Activated CD8-positive, alpha-beta memory T cell treated with anti-CD3 and anti-CD28 coated beads for 4 hours (primary cell): ENCODE measurements at places on chromosomes 11 and 22.
A peak's percentile ranks its signal among the peaks of the same experiment; 100 is the strongest.

DNA sequence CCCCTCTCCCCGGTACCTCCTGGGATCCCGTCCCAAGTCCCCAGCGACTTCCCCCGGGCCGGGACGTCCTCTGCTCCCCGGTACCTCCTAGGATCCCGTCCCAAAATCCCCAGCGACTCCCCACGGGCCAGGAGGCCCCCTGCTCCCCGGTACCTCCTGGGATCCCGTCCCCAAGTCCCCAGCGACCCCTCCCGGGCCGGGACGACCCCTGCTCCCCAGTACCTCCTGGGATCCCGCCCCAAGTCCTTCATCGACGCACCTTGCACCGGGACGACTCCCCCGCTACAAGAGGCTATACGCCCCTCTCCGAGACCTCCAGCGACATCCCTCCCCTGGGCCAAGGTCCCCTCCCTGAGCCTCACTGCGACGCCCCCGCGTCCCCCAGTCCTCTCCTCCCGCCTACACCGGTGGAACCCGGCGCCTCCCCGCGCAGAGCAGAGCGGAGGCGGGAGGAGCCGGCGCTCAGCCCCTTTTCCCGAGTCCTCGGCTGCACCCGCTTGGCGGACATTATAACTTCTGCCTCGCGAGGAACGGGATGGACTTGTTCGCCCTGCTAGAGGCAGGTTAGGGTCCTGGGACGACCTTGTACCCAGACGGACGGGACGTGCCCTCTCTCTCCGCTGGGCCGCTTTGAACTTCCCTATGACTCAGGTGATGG, 912 bp downstream of the KREMEN1 start:
- DNase-seq = no peak

DNA sequence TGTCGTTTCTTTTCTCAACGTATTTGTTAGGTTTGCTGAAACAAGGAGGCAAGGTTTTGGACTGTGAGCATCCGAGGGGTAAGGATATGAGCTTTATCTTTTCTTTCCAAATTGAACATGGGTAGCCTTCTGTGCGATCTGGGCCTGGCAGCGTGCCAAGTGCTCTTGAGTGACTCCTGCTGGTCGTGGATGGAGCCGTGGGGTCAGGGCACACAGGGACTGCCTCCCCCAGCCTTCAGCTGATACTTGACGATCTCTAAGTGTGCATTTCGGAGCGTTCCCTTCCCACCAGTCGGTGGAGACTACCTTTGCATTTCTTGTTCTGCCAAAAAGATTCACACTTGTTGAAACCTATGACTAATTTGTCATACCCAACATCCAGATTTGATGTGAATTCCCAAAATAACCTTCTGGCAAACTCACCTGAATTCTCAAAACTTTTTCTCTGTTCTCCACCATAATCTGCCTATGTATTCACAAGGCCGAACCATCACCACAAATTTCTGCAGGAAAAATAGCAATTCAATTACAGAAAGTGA, 40.1 kb upstream of the CLMP start:
- DNase-seq = no peak

- DNase-seq = no peak
Observed at GRCh38 chr11:122068837-122069236, 47.2 kb downstream of the BLID start.

DNA sequence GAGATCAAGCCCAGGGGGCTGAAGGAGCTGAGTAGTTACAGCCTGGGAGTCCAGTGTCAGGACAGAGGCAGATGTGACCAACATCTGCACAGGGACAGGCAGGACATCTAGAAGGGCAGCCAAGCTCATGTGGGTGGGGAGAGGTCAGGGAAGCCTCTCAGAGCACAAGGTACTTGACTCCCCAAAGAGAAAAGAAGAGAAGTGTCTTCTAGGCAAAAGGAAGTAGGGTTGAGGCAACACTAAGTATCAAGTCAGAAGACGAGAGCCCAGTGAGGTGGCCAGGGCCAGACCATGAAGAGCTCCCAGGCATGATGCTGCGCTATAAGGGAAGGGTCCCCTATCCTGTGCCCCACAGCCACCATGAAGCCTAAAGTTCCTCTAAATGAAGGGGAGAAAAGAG, 21.5 kb downstream of the RPL27A start:
- DNase-seq = no peak

- no peak for DNase-seq
Observed at GRCh38 chr11:102986815-102987214, 31.3 kb upstream of the MMP13 start.

GRCh38 chr11:61814247-61814957, 2.4 kb downstream of the FADS1 start:
- DNase-seq = no peak

DNA sequence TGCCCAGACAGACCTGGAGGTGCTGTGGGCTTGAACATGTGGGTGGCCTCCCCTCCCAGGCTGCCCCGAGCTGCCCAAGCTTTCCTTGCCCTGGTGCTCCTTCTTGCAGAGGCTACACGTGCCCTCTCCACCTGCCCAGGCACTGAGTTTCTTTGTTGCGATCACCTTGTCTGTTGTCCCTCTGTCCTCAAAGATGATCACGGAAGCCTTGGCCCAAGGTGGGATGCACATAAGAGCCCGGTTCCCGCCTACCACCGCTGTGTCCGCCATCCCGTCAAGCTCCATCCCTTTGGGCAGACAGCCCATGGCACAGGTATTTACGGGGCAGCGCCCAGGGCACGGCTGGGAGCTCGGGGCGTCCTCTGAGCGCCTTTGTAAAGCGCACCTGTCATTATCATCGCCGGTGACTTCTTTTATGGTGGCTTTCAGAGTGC, 67.5 kb downstream of the MED15 start:
- no peak for DNase-seq

GRCh38 chr11:119671051-119671450, 57.9 kb downstream of the NECTIN1 start:
- DNase-seq = no peak

GRCh38 chr11:64539711-64540427, 51.2 kb upstream of the SLC22A12 start:
- no peak for DNase-seq

- DNase-seq = no peak
Observed at GRCh38 chr22:48751539-48752437, 1075.9 kb downstream of the BRD1 start.

GRCh38 chr11:17593466-17594245, 46.6 kb downstream of the OTOG start:
- DNase-seq = no peak

DNA sequence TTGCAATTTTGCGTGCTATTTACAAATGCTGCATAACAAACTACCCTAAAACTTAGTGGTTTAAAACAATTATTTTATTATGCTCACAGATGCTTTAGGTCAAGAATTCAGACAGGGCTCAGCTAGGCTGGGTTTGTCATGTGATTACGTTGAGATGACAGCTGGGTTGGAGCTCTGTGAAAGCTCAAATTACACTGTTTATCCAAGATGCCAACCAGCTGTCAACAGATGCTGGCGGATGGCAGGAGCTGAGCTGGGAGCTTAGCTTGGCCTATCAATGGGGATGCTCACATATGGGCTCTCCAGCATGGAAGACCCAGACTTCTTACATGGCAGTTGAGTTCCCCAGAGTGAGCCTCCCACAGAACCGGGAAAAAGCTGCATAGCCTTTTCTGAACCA, 62.7 kb downstream of the STK33 start:
- DNase-seq = no peak

GRCh38 chr22:23116506-23117263, 25.1 kb downstream of the RSPH14 start:
- no peak for DNase-seq

DNA sequence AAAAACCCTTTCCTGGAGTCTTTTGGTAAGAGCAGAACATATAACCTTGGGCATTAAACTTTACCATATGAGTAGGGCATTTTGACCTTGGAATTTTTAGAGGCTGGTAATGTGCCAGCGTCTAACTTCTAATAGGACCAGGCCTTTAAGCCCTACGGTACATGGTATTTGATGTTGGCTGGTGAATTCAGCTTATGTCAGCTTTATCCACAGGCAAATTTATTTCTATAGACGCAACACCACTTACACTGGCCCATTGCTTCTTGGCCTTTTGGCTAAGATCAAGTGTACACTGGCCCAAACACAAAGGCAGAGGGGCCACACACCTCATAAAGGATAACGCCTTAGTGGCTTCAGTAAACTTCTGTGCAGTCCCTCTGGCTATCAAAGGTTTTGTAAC, 410.2 kb upstream of the LARGE1 start:
- DNase-seq = no peak

DNA sequence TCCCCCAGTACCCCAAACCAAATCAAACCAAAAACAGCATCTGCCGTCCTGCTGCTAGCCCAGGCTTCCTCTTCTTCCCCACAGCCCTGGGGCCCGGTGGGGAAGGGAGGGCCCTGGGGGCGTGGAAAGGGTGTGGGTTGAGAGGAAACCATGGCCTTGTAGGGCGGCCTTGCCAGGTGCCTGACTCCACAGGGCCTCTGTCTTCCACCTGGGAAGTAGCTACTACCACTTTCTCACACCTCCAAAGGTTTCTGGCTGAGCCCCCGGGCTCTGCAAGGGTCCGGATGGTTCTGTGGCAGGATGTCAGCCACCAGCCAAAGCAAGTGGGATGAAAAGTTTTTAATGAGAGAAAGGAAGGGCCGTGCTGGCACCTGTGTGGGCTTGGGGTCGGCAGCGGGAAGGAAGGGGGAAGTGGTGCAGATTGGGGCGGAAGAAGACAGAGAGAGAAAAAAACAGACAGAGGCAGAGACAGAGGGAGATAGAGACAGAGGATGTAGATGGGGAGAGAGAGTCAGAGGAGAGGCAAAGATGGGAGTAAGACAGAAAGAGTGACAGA, 10.5 kb downstream of the TPST2 start:
- DNase-seq = no peak

GRCh38 chr11:128553662-128554362, 33.5 kb downstream of the ETS1 start:
- no peak for DNase-seq

DNA sequence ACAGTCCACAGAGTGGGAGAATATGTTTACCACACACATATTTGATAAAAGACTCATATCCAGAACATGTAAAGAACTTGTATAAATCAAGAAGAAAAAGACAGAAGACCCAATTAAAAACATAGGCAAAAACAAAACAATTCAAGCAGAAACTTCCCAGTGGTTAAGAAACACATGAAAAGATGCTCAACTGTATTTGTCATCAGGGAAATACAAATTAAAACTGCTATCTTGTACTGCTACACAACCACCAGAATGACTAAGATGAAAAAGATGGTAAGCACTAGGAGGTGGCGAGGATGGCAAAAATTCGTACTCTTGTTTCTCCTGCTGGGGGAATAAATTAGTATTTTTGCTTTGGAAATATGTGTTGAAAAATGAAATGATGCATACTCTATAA, 192.3 kb upstream of the C11orf87 start:
- no peak for DNase-seq

DNA sequence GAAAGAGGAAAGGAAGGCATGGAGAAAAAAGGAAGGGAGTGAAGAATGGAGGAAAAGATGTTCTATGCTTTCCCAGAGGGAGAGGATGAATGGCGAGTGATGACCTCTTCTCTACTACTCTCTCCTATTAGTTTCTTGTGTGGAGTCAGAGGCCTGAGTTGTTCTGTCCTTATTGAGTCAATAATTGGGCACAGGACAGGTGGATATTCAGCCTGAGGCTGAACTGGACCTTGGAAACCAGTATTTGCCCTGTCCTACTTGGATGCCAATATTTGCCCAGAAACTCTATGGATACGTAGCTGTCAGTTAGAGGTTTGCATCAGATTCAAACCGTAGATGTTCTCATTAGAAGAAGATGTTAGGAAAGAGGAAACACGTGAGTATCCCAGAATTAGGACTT, 17.6 kb upstream of the SWAP70 start:
- DNase-seq = no peak

GRCh38 chr11:83449338-83449913, 163.3 kb upstream of the CCDC90B start:
- no peak for DNase-seq

GRCh38 chr11:100578831-100579311, 108.2 kb upstream of the ARHGAP42 start:
- no peak for DNase-seq

DNA sequence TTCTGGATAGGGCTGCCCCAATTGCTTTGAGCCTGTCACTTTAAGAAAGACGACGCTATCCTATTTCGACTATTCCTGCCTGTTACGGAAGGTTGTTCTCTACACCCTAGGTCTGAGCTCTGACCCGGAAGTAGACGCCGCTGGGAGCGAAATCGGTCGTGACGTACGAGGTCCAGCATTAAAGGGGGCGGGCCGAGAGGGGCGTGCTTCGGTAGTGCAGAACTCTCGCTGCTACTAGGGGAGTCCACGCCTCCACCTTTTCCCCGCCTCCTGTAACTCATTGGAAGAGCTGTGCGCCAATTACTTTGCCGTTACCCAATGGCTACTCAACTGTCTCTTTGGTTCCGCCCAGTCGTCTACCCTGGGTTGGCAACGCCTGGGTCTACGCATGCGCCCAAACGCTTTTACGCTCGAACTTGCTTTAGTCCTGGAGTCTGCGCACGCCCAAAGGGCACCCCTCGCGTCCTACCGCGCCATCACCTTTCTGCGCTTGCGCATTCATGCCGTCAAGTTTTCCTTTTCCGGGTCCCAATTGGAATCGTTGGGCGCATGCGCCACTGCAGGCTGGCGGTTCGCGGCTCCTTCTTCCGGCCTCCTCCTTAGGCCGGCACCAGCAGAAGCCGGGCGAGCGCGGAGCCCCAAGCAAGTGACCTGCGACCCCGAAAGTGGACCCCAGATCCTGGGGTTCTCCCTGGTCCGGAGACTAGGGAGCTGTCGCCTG, at the start of gene PCNX3:
PCNX3 (plus strand) TSS at position 548 of the 721 bp plus-strand sequence. CDS start 536 bp downstream, outside the sequence.
- peak; percentile 100 for DNase-seq

- DNase-seq = no peak
Observed at GRCh38 chr11:85680897-85681296, 5.1 kb downstream of the CCDC89 start.

DNA sequence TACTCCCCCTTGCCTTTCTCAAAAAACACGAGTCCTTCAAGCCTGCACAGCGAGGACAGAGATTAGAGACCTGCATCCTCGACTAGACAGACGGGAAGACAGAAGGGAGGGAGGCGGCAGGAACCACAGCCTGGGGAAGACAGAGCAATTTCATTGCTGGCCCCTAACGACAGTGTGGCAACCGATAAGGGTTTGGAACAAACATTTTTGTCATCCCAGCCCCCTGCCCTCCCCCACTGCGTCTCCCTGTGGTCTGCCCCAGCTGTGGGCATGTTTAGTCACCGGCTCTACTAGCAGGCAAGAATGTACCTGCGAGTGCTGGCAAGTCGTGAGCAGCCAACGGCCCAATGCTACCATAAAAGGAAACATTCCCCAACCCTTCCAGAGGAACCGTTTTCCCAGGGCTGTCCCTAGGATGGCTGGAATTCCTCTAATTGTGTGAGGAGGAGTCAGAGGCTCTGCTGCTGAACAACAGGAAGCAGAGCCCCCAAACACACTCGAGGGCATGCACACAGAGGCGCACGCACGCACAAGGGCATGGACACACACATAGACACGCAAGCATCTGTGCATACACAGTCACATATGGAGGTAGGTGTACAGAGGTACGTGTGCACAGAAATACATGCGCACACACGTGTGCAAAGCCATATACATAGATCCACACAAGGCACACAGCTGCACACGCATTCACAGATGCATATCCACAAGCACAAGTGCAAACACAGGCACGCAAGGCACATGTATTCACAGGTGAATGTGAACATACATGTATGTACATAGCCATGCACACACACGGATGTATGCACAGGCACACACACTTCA, 58.3 kb downstream of the MYH9 start:
- peak; percentile 82 for DNase-seq
